ENCODE measurements at places on chromosomes 16 and 17. TPM values are rescaled to one million over a fixed set of nuclear protein-coding genes. Genes with fewer than 3 reads are reported as not detected.

- DNase-seq: no peak
Measured at GRCh38 chr16:75138636-75139035, 9.7 kb upstream of the ZFP1 start.

GRCh38 chr17:77608431-77608830 lies 350.1 kb upstream of the TNRC6C start:
- no peak for DNase-seq

The GAST gene
- total RNA-seq: not detected

DNA sequence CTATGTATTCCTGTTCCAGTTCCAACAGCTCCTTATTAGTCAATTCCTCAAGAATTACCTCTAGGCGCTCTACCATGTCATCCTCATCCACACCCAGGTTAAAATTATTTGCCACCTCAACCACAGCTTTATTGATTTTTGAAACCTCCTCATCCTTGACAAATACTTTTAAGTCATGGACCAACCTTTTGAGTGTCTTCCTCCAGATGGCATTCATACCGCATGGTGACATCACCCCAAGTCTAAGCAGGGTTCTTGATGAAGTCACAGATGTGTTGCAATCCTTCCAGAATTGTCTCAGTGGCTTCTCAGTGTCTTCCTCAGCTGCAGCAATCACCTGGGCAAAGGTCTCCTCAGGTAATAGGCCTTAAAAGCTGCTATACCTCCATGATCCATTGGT lies 40.1 kb downstream of the BCL7C start:
- no peak for DNase-seq

- DNase-seq: no peak
Measured at GRCh38 chr16:85328676-85329058, 216.4 kb upstream of the CIBAR2 start.

The SEPTIN1 gene
- total RNA-seq: 0.18 TPM

- DNase-seq: peak; percentile 84
Measured at GRCh38 chr17:44112284-44113280, 10.9 kb downstream of the HDAC5 start.

- DNase-seq: peak; percentile 28
Measured at GRCh38 chr16:23941963-23942564, 106.3 kb downstream of the PRKCB start.

The UMOD gene
- not detected for total RNA-seq

The MT1H gene
- total RNA-seq: 0.40 TPM

- DNase-seq: no peak
Measured at GRCh38 chr16:23074423-23074822, 74.8 kb downstream of the USP31 start.

DNA sequence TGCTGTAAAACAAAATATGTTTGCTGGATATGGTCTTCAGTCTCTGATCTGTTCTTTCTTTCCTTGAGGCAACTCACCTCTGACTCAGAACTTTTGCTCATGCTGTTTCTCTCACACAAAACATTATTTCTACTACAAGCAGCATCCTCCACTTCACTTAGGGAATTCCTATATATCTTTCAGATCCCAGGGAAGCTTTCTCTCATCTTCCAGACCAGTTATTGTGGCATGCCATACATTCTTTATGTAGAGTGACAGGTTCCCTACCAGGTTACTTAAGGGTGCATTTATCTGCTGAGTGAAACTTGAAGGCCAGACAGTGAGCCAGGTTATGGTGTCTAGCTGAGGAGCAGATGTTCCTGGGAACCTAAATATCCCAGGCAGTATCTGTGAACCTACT lies 1226.0 kb downstream of the CDH8 start:
- no peak for DNase-seq

DNA sequence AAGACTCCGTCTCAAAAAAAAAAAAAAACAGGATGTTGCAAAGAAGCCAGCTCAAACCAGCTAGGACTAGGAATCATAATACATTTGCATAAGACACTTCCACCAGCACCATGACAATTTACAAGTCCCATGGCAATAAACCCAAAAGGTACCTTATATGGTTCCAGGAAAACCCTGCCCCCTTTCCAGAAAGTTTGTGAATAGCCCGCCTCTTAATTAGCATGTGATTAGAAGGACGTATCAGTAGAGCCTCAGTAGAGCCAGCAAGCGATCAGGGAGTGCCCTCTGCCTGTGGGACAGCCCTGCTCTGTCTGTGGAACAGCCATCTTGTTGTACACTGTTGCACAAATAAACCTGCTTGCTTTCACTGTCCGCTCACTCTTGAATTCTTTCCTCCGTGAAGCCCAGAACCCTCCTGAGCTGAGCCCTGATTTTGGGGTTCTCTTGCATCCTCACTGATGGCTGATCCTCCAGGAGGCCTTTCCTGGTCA lies 14.0 kb downstream of the NUPR1 start:
- no peak for DNase-seq

- peak; percentile 53 for DNase-seq
Measured at GRCh38 chr16:56451753-56452689, 667 bp downstream of the OGFOD1 start.

GRCh38 chr17:6070913-6071511 lies 833 bp downstream of the WSCD1 start:
- peak; percentile 34 for DNase-seq

The GP1BA gene
- 0.04 TPM for total RNA-seq

- no peak for DNase-seq
Measured at GRCh38 chr16:59039066-59039720, 305.1 kb upstream of the GOT2 start.

The ABCC12 gene
- 0.22 TPM for total RNA-seq

DNA sequence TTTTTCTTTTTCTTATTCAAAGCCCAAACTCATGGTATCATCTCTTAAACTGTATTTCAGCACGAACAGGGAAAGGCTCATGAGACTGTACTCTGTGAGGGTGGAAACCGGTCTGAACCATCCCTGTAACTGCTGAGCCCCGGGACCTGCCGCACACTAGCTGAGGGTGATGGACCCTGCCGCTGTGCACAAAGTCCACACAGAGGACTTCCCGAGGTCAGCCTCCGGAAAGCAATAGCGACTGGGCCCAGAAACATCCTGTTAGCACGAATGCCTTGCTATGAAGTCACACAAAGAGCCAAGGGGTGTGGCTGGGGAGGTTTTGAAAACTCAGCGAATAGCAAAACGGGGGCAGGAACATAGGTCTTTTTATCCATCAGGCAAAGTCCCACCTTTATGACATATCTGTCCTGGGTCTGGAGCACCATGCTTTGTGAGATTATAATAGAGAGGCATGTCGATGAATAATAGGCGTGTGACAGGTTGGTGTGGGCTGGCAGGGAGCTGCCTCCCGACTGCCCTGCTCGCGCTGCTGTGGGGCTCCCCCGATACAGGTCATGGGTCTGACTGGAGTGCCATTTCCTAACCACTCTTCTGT lies 33.4 kb downstream of the CDK5R1 start:
- peak; percentile 54 for DNase-seq

- peak; percentile 63 for DNase-seq
Measured at GRCh38 chr17:17535957-17536356, 39.8 kb upstream of the RASD1 start.

The CAMKK1 gene
- total RNA-seq: 6.3 TPM

GRCh38 chr16:11587643-11588247 lies 1.0 kb upstream of the LITAF start:
- no peak for DNase-seq

GRCh38 chr17:14557480-14557879 lies 256.6 kb downstream of the HS3ST3B1 start:
- peak; percentile 11 for DNase-seq

The SDR42E2 gene
- total RNA-seq: not detected

DNA sequence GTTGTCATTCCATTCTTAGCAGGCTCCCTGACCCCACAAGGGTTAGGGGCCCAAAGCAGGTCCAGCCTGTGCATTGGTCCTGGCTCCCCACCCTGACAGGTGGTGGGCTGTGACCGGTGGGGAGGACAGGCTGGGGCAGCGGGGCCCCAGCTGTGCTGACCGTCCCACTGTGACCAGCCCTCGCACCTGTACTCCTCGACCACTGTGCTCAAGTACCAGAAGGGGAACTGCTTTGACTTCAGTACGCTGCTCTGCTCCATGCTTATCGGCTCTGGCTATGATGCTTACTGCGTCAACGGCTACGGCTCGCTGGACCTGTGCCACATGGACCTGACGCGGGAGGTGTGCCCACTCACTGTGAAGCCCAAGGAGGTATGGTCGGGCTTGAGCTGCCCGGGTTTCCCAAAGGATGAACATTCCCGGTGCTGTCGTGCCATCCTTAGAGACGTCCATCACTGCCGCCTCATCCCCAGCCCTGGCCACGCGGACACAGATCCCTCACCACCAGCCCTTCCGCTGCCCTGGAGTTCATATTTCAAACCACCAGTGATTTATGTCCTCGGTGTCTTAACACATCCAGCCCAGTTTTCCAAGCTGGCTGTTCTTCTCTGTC lies 7.3 kb downstream of the DRC7 start:
- DNase-seq: no peak

- DNase-seq: no peak
Measured at GRCh38 chr16:67645397-67646121, 615 bp downstream of the CARMIL2 start.

GRCh38 chr17:80967404-80967872 lies 24.2 kb upstream of the CHMP6 start:
- no peak for DNase-seq

- peak; percentile 72 for DNase-seq
Measured at GRCh38 chr17:40071313-40072039, 8.7 kb downstream of the THRA start.

- DNase-seq: peak; percentile 53
Measured at GRCh38 chr17:19747829-19748806, at the start of gene ALDH3A1. Gene ALDH3A1 (minus strand): TSS chr17:19748298. CDS start chr17:19745129, 3,169 bp downstream.

The TBX2 gene
- total RNA-seq: 9.2 TPM

DNA sequence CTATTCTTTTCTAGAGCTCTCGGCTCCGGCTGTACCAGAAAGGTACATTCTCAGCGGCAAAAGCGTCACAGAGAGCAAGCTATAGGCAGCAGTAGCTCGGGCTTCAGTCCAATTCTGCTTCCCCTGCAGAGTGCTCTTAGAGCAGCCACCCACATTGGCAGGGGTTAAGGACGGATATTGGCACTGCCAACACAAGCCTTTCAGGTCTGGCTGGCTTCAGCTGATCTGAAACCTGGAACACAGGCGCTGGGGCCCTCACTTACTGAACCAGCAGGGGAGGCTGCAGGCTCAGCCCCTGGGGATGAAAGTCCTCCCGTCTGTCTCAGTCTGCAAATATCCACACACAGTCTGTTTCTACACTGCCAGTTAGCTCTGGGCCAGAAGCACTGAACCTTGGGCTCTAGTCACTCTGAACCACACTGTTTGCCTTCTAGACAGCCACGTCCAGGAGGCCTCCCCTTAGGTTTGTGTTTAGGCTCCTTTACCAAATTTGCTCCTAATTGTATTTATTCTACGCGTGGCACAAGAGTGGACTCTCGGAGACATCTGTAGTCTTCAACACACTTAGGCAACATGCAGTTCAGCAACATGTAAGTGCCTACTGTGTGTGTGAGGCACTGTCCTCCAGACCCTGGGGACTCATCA lies 40.1 kb downstream of the HIC1 start:
- DNase-seq: peak; percentile 74

All from muscle of leg (tissue), 16 donors.